ENCODE measurements at places on chromosomes 1 and 21.

- DNase-seq = no peak
Observed at GRCh38 chr1:111660204-111661150, 40.9 kb downstream of the RAP1A start.

DNA sequence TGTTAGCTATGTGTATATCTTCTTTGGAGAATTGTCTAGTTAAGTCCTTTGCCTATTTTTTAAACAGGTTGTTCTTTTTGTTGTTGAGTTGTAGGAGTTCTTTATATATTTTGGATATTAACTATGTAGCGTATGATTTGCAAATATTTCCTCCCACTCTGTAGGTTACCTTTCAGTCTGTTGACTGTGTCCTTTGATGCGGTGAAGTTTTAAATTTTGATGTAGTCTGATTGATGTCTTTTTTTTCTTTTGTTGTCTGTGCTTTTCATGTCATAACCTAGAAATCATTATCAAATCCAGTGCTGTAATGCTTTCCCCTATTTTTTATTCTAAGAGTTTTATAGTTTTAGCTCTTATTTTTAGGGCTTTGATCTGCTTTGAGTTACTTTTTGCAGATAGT is 8.7 kb upstream of the KISS1 start:
- DNase-seq = no peak

DNA sequence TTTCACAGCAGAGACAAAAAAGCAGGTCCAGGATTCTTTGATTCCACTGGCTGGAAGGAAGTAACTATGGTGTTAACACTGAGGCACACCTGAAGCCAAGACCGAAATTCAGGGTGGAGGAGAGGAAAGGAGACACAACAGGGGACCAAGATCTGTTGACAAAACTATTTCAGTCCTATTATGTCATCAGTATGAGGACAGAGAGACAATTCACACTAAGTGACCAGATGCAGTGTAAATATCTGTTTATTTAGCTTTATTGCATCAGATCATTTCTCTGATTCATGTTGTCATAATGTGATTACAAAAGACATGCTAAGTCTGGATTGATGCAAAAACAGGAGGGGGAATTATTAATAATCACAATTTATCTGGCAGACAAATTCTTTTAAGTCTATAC is 118.8 kb downstream of the SIPA1L2 start:
- no peak for DNase-seq

DNA sequence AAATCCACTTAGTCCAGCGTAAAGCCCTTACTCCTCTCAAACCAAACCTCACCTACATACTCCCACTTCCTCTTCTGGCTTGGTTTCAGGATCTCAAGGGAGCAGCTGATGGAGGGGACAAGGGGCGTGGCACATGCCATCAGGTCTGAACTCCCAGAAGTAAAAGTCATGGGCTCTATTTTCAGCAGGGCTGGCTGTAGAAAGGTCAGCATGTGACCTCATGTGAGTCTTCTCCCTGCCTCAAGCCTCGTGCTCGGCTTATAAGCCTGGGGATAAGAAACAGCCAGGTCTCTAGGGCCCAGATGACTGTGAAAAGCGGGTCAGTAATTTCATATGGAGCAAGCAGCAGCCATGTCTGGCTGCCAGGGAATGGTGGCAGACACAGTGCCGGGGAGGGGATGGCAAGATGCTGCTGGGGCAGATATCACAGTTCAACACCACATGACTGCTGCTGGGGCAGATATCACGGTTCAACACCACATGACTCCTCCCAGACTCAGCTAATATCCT is 227.9 kb downstream of the KCNH1 start:
- no peak for DNase-seq

DNA sequence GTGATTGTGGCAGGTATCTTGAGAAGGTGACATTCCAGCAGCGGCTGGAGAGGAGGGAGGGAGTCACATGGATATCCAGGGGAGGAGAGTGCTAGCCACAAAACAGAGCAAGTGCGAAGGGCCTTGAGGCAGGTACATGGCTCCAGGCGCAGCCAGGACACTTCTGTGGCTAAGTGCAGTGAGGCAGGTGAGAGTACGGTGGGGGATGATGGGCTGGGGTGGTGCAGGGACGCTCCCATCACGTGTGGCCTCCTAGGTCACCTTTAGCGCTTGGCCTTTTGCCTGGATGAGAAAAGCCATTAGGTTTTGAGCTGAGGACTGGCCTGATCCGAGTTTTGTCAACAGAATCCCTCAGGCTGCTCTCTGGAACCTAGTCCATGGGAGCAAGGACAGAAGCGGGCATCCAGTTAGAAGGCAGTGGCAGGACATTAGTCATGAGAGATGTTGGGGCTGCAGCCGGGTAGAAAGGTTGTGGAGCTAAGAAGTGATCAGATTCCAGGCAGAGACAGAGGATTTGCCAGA is 31.6 kb downstream of the SMYD2 start:
- no peak for DNase-seq

DNA sequence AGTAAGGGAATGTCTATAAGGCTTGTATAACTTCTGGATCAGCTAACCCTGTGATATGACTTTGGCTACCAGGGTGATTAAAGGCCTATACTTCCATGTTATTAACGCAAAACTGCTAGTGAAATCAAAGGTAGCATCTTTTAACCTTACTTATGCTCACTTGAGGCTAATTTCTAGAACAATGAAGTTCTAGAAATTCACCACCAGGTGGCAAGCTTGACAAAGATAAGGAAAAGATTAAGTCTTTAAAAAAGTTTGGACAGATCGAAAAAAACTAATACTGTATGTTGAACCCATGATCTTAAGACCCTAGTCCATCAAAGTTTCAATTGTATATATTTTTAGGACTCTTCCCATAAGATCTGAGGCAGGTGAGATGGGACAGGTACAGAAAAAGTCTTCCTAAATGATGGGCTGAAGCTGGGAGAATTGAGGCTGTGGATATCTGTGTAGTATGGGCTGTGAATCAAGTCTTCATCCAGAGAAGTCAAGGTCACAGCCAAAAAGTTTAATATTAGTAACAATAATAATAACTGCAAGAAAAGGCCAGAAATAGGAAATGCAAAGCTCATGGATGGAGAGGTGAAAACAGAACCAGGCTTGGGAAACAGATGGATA is 18.8 kb downstream of the KYAT3 start:
- no peak for DNase-seq

GRCh38 chr1:189192741-189193520 is 1284.7 kb downstream of the BRINP3 start:
- DNase-seq = no peak

GRCh38 chr1:166283190-166283589 is 116.4 kb upstream of the FAM78B start:
- no peak for DNase-seq

GRCh38 chr21:21247424-21247823 is 249.2 kb downstream of the NCAM2 start:
- no peak for DNase-seq

GRCh38 chr1:196152975-196153374 is 455.3 kb downstream of the KCNT2 start:
- DNase-seq = no peak

DNA sequence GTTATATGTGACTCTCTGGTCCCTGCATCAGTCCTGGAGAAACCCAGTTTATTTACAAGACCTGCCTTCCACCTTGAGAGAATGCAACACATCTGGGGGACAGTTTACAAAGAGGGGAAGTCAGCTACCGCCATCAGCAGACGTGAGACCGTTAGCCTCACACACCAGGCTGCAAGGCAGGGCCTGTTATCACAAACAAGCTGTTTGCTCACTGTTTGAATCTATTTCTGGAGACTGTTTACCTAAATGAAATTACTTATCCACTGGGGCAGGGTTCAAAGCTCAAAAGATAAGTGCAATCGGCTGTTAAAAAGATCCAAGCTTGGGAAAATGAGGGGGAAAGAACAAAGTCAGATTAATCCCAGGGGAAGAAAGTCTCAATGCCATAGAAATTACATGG is 134.4 kb downstream of the ZNF281 start:
- DNase-seq = no peak

- DNase-seq = no peak
Observed at GRCh38 chr1:179785031-179785431, 41.9 kb downstream of the FAM163A start.

DNA sequence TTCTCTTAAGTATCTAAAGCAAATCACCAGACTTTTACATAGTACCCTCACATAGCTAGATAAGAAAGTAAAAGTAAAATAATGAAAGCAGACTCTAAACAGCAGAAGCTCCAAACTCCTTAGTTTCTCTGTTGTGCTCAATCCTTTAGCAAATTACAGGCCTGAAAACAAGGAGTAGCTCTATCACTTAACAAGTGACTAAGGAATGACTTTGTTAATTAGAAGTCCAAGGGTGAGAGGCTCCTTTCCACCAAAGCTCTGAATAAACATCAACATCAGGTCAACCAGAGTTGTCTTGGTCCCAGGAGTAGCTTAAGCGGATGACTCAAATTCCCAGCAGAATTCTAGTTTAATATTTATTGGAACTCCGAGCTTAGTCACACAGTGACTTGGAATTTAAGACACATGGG is 5.9 kb downstream of the NRIP1 start:
- no peak for DNase-seq

GRCh38 chr1:244084763-244085162 is 33.7 kb downstream of the ZBTB18 start:
- no peak for DNase-seq

DNA sequence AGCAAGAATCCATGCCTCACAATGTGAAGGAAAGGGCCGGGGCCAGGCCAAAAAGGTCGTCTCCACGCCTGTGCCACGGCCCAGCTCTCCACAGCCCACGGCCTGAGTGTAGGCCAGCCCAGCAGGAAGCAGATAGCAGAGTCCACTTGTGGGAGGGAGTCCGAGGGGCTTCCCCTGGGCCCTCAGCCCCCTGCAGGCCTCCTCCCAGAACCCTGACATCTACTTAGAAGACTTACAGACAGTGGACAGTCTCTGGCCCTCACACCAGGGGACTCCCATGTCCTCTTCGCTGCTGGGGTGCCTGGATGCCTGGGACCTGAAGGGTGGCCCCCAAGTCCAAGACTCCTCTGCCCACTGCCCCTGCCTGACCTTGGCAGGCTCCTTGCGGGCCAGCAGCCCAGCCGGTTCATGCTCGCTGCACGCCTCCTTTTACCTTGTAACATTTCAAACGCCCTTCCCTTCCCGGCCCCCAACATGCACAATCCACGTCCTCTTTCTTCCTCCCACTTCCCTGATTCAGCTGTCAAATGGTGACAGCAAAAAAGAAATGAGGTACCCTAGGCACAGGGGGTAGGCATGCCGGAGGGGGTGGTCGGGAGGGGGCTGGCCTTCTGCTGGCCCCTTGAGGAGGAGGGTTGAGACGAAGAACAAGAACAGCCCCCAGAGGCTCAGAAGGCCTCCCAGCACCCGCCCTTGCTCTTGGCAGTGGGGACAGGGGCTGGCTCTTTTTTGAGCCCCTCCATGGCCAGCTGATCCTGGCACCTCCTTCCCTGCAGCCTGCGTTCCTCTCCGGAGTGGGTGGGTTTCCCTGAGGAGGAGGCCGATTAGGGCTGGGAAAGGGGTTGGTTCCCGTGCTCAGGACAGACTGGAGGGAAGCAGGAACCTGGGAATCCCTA is 997 bp upstream of the PTPN7 start:
- DNase-seq = no peak

DNA sequence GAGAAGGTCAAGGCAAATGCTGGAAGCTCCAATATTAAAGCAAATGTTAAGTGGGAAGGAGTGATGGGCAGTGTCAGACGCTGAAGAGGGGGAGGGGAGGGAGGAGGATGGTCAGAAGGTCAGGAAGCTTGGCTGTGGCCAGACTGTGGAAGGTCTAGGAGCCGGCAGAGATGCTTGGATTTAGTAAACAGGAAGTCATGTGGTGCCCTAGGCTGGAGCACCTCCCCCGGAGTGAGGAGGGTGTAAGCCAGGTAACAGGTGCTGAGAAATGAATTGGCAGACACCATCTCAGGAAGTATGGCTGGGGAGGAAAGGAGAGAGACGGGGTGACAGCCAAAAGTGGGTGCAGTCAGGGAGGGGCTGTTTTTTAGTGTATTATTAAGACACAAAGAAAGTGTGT is 17.7 kb downstream of the CSMD2 start:
- DNase-seq = no peak

DNA sequence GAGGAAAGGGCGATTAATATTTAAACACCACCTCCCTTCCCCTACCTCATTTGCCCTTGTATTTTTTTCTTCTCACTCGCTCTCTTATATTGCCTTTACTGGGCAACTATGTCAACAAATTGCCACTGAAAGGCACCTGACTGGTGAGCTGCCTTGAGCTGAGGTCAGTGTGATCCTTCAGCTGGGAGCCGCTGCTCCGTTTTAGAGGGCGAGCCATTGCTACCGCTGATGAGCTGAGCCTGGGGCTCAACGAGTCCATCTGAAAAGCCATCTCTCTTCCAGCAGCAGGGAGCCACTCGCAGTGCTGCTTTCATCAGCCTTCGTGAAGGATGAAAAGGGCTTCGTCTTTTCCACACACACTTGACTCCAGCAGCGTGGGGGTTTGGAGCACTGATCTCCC is 108.0 kb upstream of the KIF26B start:
- DNase-seq = no peak

DNA sequence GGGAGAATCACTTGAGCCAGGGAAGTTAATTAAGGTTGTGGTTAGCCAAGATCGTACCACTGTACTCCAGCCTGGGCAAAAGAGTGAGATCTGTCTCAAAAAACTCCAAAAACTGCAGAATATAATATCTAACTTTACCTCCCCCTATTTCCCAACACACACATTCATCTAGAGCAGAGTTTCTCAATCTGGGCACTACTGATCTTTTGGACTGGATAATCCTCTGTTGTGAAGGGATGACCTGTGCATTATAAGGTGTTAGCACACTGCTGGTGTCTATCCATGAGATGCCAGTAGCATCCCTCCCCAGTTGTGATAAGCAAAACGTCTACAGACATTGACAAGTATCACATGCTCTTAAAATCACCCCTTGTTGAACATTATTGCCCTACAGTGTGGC is 61.8 kb downstream of the RGS13 start:
- DNase-seq = no peak

- no peak for DNase-seq
Observed at GRCh38 chr1:116743535-116743934, 10.7 kb upstream of the CD2 start.

GRCh38 chr1:170533298-170533697 is 1.3 kb downstream of the GORAB start:
- DNase-seq = no peak

GRCh38 chr1:53919675-53920066 is 25.7 kb downstream of the DIO1 start:
- no peak for DNase-seq

- no peak for DNase-seq
Observed at GRCh38 chr1:36528361-36529349, 45.9 kb upstream of the CSF3R start.

- DNase-seq = no peak
Observed at GRCh38 chr21:23017989-23018388, 2019.8 kb downstream of the NCAM2 start.

- DNase-seq = no peak
Observed at GRCh38 chr1:238562341-238562740, 671.6 kb upstream of the ZP4 start.

- DNase-seq = no peak
Observed at GRCh38 chr1:232509570-232509969, 120.4 kb downstream of the SIPA1L2 start.

All from stimulated activated CD4-positive, alpha-beta T cell treated with anti-CD3 and anti-CD28 coated beads, Interleukin-1b, Interleukin-23, amount 100 ng/mL, for 4 hours (primary cell).